KBM-7 (cell line): ENCODE measurements at places on chromosomes 2 and 18.

DNA sequence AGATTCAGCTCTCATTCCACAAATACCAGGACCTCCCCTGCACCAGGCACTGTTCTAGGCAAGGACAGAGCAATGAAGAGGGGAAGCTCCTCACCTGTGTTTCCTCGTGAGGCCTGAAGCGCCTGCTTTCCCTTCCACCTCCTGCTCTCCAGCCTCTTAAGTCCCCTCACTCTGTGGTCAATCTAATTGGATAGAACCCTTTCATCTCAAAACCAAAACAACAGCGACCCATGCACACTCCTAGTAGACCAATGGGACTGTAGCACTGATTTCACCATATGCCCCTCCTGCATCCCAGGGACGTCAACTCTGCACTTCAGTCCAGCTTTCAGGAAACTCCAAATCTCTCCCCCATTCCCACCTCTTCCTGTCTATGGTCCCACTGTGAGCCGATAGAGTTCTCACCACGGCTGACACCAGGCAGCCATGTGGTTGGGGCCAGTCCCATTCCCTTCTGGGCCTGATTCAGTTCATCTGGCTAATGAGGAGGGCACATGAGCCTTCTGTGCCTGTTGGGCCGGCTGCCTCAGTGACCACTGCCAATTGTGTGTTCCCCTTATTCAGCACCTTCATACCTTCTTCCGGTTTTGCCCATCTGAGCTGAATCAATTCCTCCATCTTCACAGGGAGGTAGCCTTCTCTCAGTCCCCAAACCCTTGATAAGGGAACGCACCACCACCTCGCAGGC is 33.3 kb upstream of the MAT2A start:
- DNase-seq, result no peak

DNA sequence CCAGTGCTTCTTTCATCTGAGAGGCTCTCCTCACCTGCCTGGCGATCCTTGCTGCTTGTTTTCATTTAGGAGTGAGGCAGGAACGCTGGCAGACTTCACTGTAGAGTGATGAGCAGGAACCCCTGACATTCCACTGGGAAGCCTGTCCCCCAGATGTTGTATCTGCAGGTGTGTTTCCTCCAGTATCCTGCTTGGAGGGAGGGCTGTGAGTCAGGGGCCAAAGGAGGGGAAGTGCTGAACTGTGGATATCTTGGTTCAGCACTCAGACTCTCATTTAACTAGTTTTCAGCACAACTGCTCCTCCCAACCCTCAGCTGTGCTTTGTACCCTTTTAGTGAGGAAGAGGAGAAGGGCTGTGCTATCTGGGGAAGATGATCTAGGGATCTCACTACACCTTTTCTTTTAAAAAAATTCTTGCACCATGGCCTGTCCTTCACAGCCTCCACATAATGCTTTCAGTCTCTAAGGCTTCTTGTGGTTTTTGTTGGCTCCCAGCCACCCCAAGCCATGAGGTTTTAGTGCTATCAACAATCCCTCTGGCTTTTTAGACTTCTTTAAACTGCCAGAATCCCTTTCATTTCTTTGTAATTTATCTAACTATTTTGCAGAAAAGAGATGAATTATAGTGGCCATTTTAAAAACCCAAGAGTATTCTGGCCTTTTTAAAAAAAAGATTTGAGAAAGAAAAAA is 11.2 kb downstream of the ANKAR start:
- peak; percentile 62 for DNase-seq

DNA sequence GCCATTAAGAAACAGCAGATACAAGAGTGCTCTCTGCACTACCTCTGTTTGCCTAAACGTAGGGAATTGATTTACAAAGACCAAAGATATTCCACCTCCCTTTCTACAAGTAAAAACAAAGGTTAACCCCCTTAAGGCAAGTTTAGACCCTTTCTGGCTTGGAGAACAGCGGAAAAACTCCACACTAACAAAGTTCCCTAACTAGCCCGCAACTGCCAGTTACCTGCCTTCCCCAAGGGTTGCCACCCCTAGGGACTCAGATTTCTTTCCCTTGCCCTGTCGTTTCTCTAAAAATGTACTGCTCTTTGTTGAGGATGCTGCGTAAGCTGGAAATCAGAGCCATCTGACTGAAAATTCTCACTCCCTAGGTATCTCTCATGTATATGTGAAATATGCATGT is 627.5 kb upstream of the SOX11 start:
- DNase-seq, result no peak

- no peak for DNase-seq
Observed at GRCh38 chr2:53036196-53036595, 731.4 kb upstream of the CHAC2 start.

- DNase-seq, result no peak
Observed at GRCh38 chr2:75582840-75583239, 22.1 kb upstream of the EVA1A start.

- DNase-seq, result no peak
Observed at GRCh38 chr2:196463706-196464105, 175.8 kb upstream of the CCDC150 start.

DNA sequence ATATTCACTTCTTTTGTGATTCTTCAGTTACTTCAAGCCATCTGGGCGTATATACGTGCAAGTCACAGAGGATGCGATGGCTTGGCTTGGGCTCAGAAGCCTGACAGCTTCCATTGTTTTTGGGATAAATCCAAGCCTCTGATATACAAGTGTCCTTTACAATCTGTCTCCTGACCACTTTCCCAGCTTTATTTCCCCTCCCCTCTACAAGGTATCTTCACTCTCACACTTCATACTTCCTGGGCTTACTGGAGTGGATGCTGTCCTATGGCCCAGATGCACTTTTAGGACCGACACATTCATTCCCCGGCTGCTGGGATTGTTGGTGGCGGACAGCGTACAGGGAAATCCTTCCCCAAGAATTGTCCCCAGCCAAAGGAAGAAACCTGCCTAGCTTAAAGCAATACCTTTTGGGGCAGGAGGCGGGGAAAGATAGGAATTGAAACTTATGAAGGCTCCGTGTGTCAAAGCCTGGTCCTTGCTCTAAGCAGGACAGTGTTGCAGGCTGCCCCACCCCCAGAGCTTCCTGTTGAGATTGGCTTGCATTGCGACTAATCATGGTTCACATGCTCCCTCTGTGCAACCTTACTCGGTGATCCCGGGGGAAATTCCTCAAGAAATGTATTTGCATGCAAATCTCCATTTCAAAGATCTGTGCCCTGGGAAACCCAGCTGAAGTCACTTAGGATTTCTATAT is 802.9 kb upstream of the ID2 start:
- DNase-seq, result no peak

DNA sequence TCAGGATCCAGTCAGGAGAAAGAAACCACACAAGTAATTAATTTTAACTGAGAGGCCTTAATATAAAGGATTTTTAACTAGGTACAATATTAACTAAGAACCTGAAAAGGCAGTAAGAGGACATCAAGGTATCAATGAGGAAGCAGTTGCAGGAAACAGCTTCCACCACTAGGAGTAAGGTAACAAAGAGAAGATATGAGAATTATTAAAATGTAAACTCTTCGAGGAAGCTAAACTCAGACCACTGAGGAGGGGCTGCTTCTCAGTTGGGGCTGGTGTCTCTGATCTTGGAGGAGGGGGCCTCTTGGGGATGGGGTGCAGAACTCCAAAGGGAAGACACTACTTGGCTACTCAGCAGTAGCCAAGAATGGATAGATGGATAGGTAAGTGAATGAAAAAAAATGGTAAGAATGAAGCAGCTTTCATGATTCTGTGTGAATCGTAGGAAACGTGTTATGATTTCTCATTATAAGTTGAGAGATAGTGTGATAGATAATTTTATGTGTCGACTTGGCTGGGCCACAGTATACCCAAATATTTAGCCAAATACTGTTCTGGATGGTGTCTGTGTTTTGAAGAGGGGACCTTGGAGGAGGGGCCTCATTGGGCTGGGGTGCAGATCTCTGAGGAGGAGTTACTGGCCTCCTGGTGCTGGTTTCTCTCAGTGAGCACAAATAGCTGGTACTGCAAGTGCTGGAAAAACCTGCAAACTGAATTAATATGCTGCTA is 547.7 kb upstream of the LRRTM1 start:
- no peak for DNase-seq

GRCh38 chr18:21735452-21736015 is 5.1 kb upstream of the MIB1 start:
- no peak for DNase-seq
